ENCODE measurements at places on chromosomes 1 and 21.
A peak's percentile ranks its signal among the peaks of the same experiment; 100 is the strongest.

- DNase-seq: no peak
These were observed 185.6 kb upstream of the RUNX1 start for GRCh38 chr21:35234725-35235124.

DNA sequence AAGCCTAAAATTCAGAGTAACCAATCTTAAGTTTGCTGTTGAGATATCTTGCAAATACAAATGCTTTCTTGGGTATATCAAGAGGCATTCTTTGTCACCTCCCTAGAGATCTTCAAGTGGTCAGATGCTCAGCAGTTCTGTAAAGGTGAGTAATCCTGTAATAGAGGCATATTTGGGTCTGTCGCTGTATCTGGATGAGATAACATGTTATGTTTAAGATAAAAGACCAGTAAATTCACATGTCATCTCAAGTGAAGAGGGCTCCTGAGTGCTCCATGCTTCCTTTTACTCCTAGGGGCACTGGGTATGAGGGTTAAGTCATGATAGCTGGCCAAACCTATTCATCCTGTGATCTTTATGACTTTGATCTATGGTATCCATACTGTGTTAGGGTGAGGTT, 7.5 kb downstream of the CR2 start:
- DNase-seq: no peak

- DNase-seq: peak; percentile 46
These were observed 749 bp upstream of the PEX11B start for GRCh38 chr1:145918992-145919939.

- no peak for DNase-seq
These were observed 473.3 kb upstream of the PLXNA2 start for GRCh38 chr1:208717525-208717924.

- DNase-seq: no peak
These were observed 161.6 kb downstream of the GLUL start for GRCh38 chr1:182229921-182230491.

- no peak for DNase-seq
These were observed 1.5 kb upstream of the PALMD start for GRCh38 chr1:99644279-99645004.

DNA sequence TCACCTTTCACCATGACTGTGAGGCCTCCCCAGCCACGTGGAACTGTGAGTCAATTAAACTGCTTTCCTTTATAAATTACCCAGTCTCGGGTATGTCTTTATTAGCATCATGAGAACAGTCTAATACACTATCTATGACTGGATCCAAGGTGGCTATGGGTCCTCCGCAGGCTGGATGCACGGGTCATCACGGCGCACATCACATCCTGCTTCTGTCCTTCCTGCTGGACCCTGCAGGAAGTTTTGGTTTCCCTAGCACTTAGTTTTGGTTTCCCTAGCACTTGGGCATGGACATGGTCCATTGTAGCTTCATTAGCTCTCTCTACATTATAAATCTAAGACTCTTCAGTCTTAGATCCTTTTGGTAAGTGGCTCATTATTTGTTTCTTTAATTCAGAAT, 14.2 kb upstream of the PHC2 start:
- no peak for DNase-seq

DNA sequence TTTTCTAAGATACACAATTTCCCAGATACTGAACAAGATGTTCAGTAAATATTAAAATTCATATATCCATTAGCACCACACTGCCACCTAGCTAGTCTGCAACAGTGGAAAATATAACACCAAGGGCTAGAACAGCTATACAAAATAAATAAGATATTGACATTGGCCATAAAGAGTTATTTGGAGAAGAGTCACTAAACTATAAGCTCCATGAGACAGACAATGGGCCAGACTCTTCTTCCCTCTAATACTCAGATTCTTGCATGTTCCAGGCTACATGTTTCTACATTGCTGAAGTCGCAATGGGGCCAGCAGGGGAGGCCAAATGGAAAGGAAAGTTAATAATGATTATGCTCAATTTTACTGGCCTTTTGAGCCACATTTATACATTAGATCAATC, 21.5 kb downstream of the SPATA6 start:
- DNase-seq: no peak

DNA sequence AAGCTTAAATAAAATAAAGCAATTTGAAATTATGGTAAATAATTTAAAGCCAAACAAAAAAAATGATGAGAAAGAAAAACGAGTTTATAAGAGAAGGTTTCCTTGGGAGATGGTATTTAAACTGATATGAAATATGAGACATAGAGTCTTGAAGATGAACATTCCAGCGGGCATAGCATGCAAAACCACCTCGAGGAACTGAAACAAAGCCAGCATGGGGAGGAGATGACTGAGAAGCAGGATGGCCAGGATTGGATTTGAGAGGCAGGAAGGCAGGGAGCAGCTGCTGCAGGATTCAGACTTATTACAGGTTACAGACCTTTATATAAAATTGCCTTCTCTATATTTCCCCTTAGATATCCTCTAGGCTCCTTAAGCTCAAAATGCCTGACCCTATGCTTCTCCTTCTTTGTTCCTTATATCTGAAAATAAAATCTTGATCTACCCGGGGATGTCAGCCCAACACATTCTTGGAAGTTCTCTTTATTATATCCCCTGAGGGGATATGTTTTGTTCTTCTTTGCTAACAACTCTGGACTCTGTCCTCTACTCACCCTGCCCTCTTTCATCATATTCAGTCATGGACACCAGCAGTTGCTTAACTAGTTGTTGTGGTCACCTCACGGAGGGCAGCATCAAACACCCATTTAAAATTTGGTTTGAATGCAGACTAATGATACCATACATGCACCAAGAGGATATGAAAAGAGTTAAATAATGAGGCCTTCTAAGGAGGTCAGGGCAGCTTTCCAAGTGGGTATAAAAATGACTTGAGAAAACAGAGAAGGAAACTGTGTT, 719.1 kb upstream of the B3GALT2 start:
- DNase-seq: no peak

DNA sequence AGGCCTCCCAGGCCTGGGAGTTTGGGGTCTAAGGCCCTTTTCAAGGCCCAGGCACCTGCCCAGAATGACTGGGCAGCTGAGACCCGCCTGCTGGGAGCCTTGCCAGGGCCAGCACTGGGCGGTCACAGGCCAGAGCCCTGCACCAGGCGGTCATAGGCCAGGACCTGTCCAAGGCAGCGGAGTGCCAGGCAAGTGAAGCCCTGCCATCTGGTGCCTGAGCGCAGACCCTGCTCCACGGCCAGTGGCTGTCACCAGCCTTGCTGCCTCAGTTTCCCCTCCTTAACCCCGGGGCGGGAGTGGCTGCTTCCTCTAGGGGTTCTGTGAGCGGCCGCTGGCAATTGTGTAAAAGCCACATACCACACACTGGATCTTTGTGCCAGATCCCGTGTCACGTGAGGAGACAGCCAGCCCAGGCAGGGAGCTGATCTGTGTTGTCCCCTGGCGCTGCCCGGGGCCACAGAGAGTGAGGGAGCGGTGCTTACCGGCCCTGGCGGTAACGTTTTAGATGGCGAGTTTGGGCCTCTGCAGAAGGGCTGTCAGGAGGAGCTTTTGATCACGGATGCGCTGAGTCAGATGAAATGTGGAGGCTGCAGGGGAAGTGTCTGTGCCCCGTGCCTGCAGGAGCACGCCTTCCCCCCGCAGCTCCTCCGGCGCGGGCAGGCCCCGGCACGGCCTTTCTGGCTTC, 4.6 kb downstream of the COL18A1 start:
- DNase-seq: peak; percentile 8

GRCh38 chr1:232017759-232018158, 391.2 kb downstream of the DISC1 start:
- DNase-seq: no peak

GRCh38 chr1:16006552-16007485, 2.8 kb downstream of the SRARP start:
- DNase-seq: no peak

DNA sequence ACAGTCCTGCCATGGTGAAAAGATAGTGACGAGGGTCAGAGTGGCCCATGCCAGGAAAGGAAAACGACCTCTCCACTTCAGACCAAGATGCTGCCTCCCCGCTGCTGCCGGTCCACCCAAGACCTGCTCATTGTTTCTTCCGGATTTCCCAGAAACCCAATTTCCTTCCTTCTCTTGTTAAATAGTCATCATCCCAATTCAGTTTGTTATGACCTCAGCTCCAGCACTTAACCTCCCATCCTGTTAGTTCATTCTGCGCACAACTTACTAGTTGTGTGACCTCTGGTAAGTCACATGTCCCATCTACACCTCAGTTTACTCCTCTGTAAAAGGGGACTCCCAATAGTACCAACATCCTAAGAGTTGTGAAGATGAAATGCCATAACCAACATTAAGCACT, 29.9 kb upstream of the PPP1R15B start:
- no peak for DNase-seq

DNA sequence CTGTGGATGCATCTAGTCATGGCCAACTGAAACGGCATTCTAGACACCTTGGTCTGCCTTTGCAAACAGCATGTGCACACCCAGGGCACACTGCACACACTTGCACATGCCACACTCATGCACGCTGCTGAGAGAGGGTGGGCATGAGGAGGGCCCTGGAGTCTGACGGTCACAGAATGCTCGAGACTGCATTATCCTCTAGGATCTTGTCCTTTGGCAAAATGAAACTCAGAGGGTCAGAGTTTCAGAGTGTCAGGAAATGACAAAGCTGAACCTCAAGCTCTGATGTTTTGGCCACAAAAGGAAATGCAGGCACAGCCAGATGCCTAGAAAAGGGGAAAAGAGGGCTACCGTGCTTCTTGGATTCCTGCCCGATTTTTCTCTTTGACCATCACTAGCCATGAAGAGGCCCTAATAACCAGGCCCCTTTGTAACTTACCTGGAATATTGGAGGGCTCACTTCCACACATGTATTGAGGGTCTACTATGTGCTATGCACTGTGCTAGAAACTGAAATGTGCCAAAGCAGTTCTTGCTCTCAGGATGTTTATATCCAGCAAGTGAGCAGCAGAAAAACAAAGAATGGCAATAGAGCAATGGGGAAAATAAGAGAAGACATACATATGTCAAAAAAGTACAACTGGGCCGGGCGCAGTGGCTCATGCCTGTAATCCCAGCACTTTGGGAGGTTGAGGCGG, 65.4 kb downstream of the TOMM20 start:
- DNase-seq: no peak

GRCh38 chr1:92774407-92774806, 10.5 kb downstream of the EVI5 start:
- DNase-seq: no peak

DNA sequence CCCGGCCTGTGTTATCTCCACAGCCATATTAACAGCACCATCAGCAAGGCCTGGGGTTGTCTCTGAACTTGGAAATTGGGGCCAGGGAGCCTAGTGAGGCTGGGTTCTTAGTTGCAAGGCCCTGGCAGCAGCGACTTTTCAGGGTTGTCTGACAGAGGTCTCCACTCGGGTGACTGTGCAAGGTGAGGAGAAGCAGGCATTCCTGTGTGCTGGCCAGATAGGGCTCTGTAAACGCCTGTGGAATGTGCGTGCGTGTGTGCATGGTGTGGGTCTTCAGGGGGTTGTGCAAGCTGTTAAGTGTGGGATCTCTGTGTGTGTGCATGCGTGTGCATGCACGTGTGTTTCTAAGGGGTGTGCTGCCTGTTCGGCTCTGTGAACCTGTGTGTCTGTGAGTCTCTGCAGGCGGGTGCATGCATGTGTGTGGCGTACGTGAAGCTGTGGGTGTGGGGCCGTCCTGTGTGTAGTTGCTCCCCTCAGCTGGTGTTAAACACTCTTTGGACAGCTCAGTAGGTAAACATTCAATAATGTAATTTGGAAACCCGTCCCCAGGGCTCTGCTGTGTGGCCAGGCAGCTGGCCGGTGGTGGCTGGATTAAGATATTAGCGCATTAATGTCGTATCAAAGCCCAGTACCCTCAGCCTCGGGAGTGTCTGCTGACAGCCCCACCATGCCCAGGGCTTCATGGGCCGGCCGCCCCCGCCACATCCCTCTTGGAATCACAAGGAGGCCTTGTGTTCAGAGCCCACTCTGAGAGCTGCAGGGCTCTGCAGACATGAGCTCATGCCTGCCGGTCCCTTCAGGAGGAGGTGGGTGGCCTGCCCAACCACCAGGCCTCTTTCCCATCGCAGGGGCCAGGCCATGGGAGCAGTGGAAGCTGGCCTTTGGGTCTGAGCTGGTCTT, 189.9 kb downstream of the FOXD2 start:
- no peak for DNase-seq

GRCh38 chr1:242239398-242239797, 240.5 kb upstream of the MAP1LC3C start:
- no peak for DNase-seq

DNA sequence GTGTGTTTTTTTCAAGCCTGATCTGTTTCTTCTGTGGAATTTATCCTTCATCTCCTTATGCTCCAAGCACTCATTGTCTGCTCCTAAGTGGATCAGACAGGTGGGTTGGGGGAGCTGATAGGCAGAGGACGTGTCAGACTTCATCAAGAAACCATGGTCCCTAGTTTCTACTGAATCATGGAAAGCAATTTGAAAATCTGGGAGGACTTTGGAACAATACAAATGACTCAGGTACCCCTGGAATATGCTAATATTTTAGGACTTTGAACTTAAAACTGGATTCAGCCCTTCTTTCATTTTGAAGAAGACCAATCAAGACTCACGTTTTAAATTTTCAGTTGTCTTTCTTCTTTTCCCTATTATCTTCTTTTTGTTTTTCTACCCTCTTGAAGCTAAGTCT, 7.7 kb downstream of the ABCG1 start:
- DNase-seq: no peak

- no peak for DNase-seq
These were observed 188.1 kb upstream of the KIAA0040 start for GRCh38 chr1:175380521-175381300.

DNA sequence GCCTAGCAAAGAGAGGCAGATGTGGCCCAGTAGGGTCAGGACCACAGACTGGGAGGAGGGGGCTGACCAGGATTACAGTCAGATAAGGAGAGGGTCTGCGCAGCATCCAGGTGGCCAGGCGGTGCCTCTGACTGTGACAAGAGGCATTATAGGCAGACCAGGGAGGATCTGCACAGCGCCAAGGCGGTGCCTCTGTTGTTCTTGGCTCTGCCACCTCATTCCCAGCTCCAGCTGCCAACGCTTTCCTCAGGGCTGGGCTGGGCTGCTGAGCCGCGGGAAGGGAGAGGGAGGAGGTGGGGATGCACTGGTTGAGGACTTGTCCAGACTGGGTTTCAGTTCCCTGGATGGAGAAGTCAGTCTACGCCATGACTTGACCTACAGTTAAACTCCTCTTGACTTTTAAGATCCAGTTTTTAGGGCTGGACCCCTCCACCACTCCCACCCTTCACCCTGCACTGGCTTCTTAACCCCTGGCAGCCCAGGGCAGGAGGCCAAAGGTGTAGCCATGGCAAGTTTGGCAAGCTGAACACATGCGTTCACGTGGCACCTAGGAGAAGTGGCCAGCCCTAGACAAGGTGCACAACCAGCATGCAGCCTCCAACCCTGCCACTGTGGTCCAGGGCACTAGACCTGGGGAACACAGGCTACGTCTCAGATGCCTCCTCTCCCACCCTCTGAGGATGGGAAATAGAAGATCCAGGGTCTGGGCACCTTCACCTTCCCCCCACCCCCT, 4.5 kb upstream of the CRABP2 start:
- no peak for DNase-seq

GRCh38 chr1:160630523-160631451, 16.1 kb downstream of the SLAMF1 start:
- DNase-seq: no peak

Measured in C1 segment of cervical spinal cord (tissue), 14 donors.